Stimulated activated naive CD4-positive, alpha-beta T cell treated with Interleukin-2 at 50 U/mL for 16 hours (primary cell): ENCODE measurements at places on chromosomes 4 and X.

DNA sequence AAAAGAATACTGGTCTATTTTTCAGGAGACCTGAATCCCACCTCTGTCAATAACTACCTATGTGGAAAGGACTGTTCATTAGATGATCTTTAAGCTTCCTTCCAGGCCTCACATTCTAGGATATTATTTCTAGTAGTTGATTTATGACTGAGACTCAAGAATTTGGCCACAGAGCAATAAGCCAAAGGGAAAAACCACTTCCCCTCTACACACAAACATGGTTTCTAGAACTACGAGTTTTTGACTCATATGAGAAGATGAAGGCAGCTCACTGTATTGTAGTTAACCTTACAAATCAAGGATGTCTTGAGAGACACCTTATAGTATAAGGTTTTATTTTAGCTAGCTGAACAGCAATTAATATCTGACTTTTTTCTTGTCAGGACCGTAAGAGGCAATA is 36.9 kb upstream of the GDPD2 start:
- no peak for DNase-seq

GRCh38 chrX:49876750-49877149 is 2.5 kb upstream of the USP27X start:
- peak; percentile 0 for DNase-seq

DNA sequence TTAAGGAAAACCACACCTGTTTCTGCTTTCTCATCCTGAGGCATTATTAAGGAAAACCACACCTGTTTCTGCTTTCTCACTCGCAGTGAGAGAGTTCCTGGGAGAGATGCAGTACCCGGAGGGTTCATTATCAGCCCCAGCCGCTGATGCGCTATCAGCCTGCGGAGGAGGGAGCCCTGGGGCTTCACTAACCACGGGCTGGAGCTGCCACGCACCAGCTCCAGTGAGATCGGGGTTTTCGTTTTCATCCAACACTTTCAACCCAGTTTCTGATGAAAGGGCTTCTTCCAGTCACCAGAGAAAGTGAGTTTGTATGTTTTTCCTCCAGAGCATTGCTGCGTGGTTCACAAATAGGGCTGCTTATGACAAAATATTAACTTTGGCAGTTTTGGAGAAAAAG is 93.2 kb upstream of the PRKX start:
- no peak for DNase-seq

DNA sequence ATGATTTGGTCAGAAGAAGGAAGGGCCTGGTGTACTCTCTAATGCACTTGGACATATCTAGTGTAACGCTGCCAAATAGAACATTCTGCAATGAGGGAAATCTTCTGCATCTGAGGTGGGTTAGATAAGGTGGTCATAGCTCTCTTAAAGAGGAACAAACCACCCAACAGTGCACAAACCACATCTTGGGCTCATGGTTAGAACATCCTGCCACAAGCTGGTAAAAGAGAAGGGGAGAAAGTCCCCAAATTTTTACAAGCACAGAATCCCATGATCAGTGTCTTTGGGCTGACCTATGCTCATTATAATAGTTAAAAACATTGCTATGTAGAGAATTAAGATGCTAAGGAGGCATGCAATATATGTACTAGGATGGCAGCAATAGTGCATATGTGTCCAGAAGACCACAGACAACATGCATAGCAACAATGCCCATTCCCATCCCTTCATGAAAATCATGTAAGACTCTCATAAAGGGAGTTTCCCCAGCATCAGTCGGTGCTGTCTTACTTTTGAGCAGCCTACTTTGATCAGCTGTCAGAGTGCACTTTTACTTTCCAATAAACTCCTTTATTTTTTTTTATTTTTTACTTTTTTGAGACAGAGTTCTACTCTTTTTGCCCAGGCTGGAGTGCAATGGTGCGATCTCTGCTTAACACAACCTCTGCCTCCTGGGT is 99.7 kb upstream of the SLC7A11 start:
- no peak for DNase-seq

GRCh38 chr4:126113058-126113457 is 798.3 kb downstream of the FAT4 start:
- DNase-seq = no peak

DNA sequence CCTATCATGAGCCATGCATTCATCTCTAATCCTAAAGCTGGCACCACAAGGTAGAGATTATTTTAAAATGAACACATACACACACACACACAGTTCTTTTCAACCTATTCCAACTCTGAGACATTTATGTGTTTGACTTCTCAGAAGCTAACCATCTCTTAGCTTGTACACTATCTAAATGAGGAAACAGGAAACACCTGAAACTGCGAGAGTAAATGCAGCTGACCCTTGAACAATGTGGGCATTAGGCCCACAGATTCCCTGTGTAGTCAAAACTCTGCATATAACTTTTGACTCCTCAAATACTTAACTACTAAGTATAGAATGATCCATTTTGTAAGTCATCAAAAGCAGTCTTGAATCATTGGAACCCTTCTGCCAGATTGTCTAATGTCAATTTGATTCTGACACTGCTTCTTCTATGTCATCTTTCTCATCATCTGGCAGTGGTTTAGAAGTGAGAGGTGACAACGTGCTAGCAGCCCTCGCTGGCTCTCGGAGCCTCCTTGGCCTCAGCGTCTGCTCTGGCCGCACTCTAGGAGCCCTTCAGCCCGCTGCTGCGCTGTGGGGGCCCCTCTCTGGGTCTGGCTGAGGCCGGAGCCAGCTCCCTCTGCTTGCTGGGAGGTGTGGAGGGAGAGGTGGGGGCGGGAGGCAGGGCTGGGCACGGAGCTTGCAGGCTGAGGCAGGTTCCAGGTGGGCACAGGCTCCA is 21.4 kb upstream of the IL15 start:
- no peak for DNase-seq

DNA sequence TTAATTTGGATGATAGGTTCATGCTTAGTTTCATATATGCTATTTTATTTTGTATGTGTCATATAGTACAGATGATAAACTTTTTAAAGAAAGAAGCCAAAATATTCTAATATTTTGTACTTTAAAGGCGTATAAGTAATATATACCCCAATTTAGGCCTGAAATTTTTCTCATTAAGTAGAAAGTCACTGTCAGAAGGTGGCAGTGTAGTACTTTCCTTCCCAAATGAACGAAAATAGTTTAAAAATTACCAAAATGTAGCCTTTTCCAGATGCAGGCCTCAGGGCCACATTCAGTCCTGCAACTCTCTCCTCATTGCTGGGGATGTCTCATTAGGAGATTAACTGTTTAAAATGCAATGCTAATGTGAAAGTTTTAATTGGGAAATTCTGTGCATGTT is 1263.6 kb downstream of the C4orf33 start:
- DNase-seq = no peak

DNA sequence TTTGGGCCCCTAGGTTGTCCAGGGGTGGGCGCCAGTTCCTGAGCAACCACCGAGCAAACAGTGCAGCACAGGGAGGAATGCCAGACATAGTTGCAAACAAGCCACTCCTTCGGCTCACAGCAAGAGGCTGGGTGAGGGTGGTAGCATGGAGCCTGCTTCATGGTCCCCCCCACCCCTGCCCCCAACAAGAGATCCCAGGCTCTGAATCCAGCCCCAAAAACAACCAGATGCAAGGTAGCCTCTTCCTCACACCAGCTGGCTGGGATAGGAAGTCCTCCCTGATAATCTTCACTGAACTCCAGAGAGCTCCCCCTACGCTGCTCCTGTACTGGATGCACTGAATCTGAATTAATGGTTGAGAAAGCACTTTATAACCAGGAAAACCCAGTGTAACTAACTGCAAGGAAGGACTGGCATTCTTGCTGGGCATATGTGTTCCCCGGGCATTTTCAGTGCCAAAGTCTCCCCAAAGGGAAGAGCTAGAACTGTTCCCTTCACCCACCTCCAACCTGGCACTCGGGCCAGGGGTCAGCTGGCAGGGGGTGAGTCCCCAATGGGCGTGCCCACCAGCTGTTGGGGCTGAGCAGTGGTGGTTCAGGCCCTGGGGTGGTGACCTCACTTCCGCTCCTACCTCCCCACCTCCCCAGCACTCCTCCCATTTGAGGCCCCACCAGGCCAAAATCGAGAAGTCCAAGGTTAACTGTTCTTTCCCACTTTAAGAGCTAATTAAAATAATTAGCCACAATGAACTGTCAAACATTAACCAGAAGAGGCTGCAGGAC is 1.5 kb downstream of the ELF4 start:
- DNase-seq = peak; percentile 10

- no peak for DNase-seq
Observed at GRCh38 chr4:9861561-9861960, 80.1 kb downstream of the DRD5 start.

DNA sequence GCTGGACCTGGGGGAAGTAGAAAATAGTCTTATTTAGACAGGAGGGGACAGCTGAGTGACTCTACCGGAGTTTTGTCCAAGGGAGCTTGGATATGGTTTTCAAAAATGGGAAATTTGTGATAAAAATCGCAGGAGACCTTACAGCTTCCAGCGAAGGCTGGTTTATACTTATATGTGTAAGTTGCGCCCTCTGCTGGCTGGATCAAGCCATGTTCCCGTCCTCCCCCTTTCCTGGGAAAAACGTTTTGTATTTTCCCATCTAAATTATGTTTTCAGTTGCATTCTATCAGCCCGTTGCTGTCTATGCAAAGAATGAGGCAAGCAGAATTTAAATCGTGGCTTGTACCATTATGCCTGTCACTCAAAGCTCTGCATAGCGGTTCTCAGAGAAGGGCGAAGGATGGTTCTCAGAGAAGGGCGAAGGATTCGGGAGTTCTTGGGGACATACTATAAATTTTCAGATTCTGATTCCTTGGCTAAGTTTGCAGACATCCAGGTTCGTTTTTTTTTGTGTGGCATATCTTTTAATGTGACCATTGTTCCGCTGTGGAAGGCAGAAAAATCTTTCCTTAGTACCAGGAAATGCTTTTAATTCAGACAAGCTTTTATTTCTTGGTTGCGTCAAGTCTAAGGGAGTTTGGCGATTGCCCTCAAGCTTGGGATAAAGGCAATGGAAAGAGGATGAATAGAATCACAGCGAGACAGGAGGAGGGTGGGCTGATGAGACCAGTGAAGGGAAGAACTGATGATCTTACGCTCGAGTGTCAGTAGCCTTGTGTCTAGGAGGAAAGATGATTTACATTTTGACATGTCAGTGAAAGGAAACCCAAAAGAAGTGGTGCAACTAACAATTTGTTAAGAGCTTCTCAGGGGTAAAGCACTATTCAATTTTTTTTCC is 128.5 kb upstream of the ARX start:
- peak; percentile 5 for DNase-seq

DNA sequence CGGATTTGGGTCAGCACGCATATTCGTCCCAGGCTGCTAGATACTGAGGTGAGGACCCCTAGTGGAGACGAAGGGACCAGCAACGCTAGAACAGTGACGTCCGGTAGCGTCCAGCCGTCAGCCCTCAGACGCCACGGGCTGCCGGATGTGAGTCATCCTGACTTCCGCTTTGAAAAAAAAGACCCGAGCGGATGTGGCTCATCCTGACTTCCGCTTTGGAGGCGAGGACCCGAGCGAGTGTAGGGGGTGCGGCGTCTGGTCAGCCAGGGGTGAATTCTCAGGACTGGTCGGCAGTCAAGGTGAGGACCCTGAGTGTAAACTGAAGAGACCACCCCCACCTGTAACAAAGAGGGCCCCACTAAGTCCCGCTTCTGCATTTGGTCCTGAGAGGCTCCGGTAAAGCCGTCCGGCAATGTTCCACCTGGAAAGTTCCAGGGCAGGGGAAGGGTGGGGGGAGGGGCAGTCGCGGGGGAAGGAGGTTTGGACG is at the start of gene MAGEB2:
Gene MAGEB2, plus strand, starts transcription at position 207 of the 487 bp plus-strand sequence. CDS start 3,018 bp downstream, outside the sequence.
- DNase-seq = no peak

- no peak for DNase-seq
Observed at GRCh38 chr4:130185123-130185522, 1089.2 kb downstream of the C4orf33 start.

DNA sequence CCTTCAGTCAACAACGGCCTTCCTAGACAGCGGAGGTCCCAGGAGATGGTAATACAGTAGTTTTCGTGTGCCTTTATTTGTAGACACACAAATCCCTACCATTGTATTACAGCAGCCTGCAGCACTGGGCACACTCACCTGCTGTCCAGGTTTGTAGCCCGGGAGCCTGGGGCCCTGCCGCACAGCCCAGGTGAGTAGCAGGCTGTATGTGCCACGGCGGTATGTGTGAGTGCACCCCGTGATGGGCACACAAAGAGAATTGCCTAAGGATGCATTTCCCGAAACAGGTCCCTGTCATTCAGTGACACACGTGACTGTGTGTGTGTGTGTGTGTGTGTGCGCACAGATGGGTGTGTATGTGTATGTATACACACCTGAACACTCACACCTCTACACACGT is 8.1 kb upstream of the SLC25A6 start:
- no peak for DNase-seq

GRCh38 chr4:4559596-4559995 is 17.7 kb upstream of the STX18 start:
- DNase-seq = no peak

- peak; percentile 85 for DNase-seq
Observed at GRCh38 chr4:10106421-10107039, 10.1 kb downstream of the WDR1 start.

DNA sequence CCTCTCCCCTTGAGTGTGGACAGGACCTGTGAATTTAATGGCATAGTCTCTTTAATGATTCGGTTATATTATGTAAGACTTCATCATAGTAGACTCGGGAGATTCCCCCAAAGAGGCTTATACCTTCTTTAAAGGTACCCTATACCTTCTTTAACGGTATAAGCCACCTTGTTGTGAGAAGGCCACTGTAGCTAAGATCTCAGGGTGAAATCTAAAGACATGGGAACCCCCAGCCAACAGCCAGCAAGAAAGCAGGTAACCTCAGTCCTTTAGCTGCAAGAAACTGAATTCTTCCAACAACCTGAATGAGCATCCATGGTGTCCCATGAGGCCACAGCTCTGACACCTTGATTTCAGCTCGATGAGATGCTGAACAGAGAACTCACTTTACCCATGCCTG is 931 bp downstream of the DDX60 start:
- no peak for DNase-seq

- no peak for DNase-seq
Observed at GRCh38 chr4:40840255-40840984, 90.7 kb downstream of the NSUN7 start.

DNA sequence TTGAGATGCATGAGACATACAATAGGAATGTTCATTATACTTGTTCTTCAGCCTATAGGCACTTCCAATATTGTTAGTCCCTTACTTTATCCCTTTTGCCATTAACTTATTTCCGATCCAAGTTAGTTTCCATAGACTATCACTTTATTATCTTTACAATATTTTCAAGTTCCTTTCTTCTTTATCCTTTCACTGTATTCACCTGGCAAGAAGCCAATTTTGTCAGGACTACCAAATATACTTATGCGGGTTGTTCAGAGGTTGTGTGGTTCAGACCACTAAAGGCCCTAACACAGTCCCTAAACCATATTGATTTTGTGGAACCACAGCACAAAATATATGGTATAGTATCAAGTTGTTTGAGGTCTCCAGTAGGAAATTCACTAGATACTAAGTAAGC is 245.0 kb upstream of the HTR2C start:
- no peak for DNase-seq

GRCh38 chr4:51878431-51878830 is 35.5 kb downstream of the DCUN1D4 start:
- no peak for DNase-seq

DNA sequence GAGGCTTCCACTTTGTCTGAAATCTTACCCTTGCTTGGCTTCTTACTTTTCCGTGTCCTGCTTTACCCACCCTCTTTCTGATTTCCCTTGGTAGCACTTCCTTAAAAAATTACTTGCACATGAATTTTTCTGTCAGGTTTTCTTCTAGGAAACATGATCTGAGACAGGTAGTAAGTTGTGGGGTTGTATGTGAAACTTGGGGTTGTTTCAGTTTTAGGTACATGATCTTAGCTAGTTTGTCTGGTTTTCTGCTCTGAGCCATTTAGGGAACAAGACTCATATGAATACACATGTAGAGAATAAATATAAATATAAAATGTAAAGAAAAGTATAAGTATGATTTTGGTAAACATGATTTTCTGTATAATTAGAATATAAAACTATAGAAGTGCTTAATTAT is 17.4 kb upstream of the ARMCX2 start:
- DNase-seq = no peak
